Stimulated activated CD8-positive, alpha-beta memory T cell treated with anti-CD3 and anti-CD28 coated beads, Interleukin-4, amount 100 ng/mL, for 1 hour (primary cell): ENCODE measurements at places on chromosomes 6 and 20.

- DNase-seq: no peak
Observed at GRCh38 chr6:157741948-157742556, 81.0 kb upstream of the SNX9 start.

GRCh38 chr6:170369403-170369802 is 62.8 kb downstream of the FAM120B start:
- no peak for DNase-seq

GRCh38 chr6:98843271-98844243 is 9.2 kb downstream of the POU3F2 start:
- DNase-seq: no peak

GRCh38 chr6:28895131-28895812 is 28.5 kb downstream of the TRIM27 start:
- peak; percentile 77 for DNase-seq
